ENCODE measurements at places on chromosomes 6 and 20.

DNA sequence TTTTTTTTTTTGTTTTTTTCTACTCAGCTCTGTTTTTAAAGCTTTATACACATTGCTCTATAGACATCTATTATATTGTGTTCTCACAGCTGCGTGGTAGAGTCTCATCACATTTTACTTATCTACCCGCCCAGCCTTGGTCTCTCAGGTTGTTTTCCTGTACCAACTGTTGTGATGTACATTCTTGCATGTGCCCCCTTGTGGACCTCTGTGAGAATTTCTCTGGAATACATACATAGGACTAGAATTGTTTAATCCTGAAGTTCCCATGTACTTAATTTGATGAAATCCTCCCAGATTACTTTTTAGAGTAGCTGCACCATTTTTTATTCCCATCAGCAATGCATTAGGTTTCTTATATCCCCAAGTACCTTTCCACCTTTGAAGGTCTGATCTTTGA lies 40.4 kb upstream of the TINAG start:
- peak; percentile 33 for DNase-seq

GRCh38 chr6:27303613-27304272 lies 8.3 kb downstream of the POM121L2 start:
- DNase-seq: no peak

- peak; percentile 31 for DNase-seq
Measured at GRCh38 chr6:9412951-9413559, 977.7 kb upstream of the SLC35B3 start.

GRCh38 chr20:4666001-4666479 lies 55.7 kb upstream of the PRND start:
- no peak for DNase-seq

DNA sequence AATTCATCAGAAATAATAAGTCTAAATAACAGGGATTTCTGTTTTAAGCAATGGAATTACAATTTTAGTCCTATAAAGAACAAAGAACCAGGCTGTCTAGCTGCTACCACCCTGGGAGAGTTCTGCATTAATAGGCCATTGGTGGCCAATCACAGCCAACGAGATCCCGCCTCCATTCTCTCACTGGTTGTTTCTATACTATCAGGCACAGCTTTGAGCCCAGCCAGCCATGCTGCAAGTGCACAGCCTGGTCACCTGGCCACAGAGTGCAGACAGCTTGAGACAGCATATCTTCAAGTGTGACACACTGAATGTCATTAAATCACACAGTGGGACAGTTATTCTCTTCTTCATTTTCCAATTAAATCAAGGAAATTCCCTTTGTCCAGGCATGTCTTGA lies 16.1 kb upstream of the RAB22A start:
- no peak for DNase-seq

DNA sequence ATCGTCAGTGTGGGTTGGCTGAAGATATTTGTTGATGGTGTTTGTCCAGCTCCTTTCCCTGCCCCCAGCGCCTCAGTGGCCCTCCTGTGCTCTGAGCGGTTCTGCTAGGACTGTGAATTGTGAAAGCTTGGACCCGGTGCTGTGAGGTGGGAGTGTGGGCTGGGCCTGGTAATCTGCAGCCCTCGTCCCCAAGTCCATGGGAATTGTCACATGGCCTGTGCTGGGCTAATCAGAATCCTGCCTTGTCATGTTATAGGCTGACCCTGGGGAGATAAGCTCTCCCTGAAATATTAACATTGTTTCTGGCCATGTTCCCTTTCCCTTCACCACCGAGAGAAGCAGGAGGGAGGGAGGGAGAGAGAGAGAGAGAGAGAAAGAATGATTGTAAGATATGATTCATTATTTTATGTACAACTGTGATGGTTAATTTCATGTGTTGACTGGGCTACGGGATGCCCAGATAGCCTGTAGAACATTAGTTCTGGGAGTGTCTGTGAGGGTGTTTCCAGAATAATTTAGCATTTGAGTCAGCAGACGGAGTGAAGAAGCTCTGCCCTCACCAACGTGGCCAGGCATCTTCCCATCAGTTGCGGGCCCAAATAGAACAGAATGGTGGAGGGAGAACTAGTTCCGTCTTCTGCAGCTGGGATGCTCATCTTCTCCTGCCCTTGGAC lies 62.4 kb downstream of the TFAP2C start:
- no peak for DNase-seq

DNA sequence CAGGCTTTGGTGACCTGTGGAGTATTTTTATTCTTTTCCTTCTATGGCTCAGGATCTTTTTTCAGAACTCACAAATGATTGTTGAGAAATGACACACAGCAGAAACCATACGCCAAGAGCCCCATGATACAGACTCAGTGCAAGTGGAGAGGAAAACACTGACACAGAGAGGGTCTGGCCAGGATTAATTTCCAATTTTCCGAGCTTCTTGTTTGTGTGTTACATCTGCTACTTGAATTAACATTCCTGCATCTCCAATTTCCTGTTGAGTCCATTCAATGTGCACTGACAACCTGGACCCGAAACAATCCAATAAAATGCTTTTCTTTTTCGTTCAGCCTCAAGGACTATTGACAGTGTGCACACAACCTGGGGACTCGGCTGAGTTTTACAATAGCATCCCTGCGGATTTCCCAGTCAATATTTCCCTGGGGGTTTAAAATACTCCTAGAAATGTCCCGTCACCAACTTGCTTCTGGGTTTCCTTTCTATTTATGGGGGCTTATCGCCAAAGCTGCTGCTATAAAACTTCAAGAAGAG lies 4.9 kb upstream of the MLN start:
- no peak for DNase-seq

- no peak for DNase-seq
Measured at GRCh38 chr6:15265787-15266186, 19.9 kb downstream of the JARID2 start.

- peak; percentile 69 for DNase-seq
Measured at GRCh38 chr6:1496836-1497760, 107.7 kb downstream of the FOXF2 start.

DNA sequence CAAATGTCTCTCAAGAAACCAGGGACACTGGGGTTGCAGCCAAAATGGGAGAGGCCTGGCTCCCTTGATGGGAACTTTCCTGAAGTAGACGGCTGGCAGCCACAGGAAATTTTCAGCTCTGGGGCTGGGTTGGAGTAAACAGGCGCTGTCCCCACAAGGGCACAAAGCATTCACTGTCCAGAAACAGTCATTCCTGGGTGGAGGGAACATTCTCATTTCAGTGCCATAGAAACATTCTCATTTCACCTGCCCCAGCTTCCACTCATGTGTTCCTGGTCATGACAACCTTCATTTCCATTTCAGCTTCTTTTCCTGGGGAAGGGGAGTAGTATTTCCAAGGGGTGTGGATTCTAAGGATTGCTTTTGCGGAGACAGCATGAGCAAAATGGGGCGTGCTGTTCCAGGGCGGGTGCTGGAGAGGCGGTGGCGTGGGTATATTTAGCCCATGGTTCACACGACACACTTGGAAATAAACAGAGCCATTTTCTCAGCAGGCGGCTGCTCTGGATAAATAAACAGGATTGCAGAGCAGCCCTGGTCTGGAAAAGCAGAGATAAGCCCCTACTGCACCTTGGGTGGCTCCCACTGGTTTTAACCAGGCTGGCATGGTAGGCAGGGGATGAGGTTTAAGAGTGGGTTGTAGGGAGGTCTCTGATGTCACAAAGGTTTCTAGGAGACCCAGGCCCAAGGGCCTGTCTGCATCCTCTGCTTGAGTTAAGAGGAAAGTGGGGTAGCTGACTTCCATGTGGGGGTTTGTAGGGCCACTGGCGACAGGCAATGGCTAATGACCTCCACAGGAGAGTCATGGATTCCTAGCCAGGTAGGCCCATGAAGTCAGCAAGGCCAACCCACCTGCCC lies 32.9 kb downstream of the COX4I2 start:
- DNase-seq: peak; percentile 68

GRCh38 chr20:3854462-3854871 lies 7.8 kb downstream of the MAVS start:
- no peak for DNase-seq

- no peak for DNase-seq
Measured at GRCh38 chr20:32989507-32990283, 14.5 kb downstream of the SUN5 start.

- DNase-seq: no peak
Measured at GRCh38 chr20:35009665-35010328, 54.1 kb downstream of the MYH7B start.

GRCh38 chr6:122222761-122223160 lies 176.7 kb upstream of the HSF2 start:
- no peak for DNase-seq

DNA sequence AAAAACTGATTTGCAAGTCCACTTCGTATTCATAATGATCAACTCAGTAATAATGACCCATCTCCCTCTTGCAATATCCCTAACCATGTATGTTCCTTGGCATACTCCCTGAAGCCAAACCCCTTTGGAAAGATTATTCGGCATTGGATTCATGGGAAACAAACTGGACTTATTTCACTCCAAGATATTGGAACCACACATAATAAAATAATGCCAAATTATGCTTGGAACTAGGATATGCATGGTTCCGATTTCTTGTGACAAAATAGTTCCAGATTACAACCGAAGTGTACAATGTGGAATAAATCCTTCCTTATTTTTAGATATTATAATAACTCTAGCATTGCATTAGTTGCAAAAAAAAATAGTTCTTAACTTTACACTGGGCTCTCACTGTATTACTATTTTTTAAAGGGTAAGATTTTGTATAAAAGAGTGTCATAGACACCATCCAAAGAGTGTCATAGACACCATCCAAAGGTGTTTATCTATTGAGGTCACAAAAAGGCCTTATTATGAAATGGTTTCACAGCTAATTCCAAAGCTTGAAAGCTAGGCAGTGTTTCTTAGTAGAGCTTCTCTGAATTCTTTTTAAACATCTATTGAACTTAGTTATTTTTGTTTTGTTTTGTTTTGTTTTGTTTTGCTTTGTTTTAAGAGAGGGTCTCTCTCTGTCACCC lies 410.9 kb upstream of the JARID2 start:
- DNase-seq: no peak

DNA sequence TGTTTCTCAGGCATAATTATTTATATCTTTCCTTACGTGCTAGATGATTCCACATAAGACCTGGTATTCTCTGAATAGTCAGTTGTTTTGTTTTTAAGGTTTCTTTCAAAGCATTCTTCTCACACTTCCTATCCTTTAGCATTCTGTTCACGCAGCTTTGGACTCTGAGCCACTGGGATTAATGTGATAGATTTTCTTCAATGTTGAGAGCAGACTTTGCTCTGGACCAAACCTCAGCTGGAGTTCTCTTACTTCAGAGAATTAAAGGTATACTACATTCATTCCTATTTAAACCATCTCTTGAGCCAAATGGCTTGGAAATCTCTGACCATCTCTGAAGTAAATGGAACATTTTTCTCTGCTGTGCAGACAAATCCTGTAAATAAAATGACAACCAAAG lies 70.7 kb upstream of the TRAF3IP2 start:
- no peak for DNase-seq

- no peak for DNase-seq
Measured at GRCh38 chr6:109023356-109023925, 71.2 kb downstream of the SESN1 start.

DNA sequence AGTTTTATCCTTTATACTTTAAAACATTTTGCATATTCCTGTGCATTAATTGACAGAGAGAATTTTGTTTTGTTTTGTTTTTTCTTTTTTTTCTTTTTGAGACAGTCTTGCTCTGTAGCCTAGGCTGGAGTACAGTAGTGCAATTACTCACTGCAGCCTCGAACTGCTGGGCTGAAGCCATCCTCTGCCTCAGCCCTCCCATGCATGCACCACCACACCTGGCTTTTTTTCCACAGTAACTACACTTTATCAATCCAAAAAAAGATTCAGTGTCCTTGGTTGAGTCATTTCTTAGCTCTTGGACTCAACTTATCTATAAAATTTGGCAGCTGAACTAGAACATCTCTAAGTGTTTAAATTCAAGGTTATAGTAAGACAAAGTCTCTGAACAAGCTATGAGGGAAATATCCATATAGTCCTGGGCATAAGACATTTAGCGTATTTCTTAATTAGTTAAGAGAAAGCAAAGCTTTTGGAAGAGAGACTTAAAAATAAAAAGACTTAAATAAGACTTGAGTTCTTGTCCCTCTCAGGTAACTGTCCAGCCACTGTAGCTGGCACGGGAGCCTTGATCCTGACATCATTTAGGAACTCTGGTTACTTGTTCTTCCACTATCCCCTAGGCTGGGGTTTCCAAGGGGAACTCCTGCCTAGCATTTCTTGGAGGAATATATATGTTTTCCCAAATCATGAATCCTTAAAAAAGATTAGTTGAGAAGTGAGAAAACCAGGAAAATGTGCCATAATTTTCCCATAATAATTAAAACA lies 300.1 kb downstream of the HACE1 start:
- DNase-seq: no peak

DNA sequence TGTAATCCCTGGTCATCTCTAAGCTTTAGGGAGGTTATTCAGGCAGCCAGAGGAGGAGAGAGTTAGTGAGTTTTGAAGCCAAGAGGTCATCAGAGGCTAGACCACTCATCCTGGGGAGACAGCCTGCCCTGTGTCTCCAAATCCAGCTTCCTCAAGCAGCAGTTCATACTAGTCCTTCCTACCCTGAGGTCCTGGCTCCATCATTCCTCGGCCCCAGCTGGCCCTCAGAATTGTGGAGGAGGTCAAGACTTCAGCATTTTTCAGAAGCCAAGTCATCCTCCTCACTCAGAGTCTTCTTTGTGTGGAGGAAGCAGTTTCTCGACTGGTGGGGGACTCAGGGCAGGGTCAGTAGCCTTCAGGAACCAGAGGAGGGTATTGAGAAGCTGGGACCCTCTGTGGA lies 12.4 kb upstream of the KIAA1755 start:
- no peak for DNase-seq

- no peak for DNase-seq
Measured at GRCh38 chr6:85421972-85422371, 27.9 kb upstream of the NT5E start.

DNA sequence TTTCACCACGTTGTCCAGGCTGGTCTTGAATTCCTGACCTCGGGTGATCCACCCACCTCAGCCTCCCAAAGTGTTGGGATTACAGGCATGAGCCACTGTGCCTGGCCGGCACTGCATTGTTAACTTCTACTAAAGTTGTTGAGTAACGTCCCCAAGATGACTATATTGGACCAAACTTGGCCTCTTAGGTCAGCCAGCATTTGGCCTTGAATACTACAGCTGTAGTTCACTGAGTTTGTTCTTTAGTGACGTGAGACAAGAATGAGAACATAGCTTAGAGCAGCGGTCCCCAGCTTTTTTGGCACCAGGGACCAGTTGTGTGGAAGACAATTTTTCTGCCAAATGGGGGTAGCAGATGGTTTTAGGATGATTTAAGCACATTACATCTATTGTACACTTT lies 237.1 kb downstream of the TBC1D7 start:
- DNase-seq: no peak

DNA sequence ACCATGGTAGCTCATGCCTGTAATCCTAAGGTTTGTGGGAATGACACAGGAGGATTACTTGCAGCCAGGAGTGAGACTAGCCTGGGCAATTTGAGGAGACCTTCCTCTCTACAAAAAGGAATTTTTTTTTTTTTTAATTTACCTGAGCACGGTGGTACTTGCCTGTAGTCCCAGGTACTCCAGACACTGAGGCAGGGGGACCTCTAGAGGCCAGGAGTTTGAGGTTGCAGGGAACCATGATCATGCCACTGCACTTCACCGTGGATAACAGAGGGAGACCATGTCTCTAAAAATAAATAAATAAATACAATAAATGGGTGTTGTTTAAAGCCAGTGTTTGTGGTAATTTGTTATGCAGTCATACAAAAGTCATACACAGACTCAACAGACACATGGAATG lies 2.4 kb upstream of the HLA-F start:
- no peak for DNase-seq

Measured in left colon (tissue), 2 donors.